ENCODE measurements at places on chromosomes 12 and 14.

DNA sequence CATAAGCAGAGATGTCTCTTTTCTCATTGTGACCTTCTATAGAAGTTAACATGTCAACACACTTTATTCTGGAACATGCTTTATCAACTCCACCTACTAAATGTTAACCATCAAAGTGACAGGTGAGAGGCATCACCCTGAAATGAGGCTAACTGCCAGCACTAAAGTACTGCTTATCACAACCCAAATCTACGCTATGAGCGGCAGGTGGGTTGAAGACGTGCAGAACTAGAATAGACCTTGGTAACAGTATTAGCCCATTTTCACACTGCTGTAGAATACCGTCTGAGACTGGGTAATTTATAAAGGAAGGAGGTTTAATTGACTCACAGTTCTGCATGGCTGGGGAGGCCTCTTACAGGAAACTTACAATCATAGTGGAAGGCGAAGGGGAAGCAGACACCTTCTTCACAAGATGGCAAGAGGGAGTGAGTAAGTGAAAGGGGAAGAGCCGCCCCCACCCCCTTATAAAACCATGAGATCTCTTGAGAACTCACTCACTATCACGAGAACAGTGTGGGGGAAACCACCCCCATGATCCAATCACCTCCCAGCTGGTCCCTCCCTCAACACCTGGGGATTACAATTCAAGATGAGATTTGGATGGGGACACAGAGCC, 359.0 kb downstream of the SEC23A start:
- no peak for DNase-seq

- DNase-seq = no peak
Measured at GRCh38 chr14:69667938-69668335, 56.5 kb downstream of the SUSD6 start.

- DNase-seq = no peak
Measured at GRCh38 chr12:102691773-102692555, 211.6 kb upstream of the IGF1 start.

GRCh38 chr14:92540472-92541048, 27.0 kb downstream of the RIN3 start:
- DNase-seq = no peak

- DNase-seq = peak; percentile 68
Measured at GRCh38 chr12:95700316-95700785, 90.2 kb downstream of the NTN4 start.

- no peak for DNase-seq
Measured at GRCh38 chr14:84071061-84071460, 1458.9 kb upstream of the FLRT2 start.

GRCh38 chr14:37436519-37436918, 158.5 kb downstream of the FOXA1 start:
- DNase-seq = no peak

DNA sequence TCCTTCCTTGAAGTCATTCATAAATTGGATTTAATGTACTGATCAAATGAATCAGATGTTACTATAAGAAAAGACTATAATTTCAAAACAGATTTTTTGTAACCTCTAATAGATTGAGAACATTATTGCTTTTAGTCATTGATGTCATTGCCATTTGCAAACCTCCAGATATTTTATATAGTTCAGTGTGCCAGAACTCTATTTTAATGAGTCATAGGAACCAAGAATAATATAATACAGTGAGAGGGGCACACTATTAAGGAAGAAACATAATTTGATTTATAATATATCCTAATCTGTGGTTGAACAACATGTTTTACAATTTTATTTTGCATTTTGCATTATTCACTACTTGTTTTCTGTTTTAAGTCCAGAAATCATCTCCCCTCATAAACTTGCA, 78.0 kb downstream of the LRRC9 start:
- DNase-seq = no peak

DNA sequence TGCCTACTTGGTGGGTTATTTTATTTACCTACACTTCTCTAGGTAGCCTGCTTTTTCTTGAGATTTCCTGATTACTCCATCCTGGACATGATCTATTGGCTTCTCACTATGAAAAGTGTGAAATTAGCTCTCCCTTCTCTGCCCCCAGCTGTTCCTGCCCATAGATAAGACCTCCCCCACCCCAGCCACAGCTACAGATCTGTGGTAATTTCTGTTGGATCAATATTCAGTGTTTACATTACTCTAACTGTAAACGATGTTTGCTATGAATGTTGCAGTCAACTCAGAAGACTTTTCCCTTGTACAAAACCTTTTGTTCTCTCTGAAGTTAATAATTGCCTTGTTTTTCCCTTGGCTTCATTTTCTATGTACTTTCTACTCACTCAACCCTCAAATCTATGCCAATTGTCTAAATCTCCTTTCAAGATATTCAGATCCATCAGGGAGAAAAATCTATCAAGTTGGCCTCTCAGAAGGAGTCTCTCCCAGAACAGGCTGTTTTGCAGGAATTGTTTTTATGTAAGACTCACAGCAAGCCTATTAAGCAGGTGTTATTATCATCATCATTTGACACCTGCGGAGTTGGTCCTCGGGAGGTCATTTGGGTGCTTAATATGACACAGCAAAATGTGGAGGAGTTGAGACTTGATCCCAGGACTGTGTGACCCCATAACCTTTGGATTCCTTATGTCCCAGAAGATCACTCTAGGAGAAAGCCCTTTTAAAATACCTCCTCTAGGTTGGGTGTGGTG, 227.4 kb downstream of the SUDS3 start:
- DNase-seq = no peak

- DNase-seq = peak; percentile 60
Measured at GRCh38 chr14:99884834-99885648, 91.8 kb downstream of the EML1 start.

Measured in GM10248 (cell line).